ENCODE measurements at places on chromosomes 4 and X. TPM values are rescaled to one million over a fixed set of nuclear protein-coding genes. Genes with fewer than 3 reads are reported as not detected.

Gene NR0B1
- not detected for total RNA-seq

DNA sequence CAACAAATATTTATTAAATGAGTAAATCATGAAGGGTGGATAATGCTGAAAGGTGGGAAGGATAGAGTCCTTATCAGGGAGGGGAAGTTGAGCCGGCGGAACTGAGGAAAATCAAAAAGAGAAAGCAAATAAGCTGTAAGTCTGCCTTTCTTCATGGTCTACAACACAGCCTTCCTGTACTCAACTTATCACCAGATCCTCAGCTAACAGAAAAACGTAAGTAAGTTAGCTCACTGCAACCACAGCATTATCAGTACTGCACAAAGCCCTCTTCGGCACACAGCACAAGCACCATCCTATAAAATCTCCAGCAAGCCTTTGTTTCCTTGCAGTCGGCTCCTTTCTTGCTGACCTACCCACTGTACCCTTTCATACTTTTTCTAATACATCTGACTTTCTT lies 70.3 kb downstream of the CRMP1 start:
- no peak for DNase-seq

GRCh38 chr4:17521595-17521994 lies 6.6 kb downstream of the CLRN2 start:
- DNase-seq = no peak

- no peak for DNase-seq
Observed at GRCh38 chrX:12961196-12961718, 13.7 kb upstream of the TMSB4X start.

- DNase-seq = no peak
Observed at GRCh38 chr4:94588896-94589693, 137.4 kb downstream of the PDLIM5 start.

DNA sequence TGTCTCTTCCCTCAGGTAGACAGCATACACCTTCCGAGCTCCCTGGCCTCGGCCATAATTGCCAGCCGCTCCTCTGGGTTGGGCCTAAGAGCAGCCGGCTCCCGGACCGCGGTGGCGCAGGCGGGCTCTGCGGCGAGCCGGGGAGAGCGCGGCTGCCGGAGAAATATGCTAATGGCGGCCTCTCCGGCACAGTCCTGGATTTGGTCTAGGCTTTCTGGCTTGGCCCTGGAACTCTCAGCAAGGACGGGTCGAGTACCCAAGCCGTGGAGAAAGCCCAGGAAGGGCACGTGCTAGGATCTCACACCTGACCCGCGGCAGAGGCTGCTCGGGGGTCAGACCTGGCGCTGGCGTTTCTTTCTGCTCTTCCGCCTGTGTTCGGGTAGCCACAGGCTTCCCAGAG lies 18.6 kb upstream of the ZIC3 start:
- DNase-seq = no peak

- DNase-seq = no peak
Observed at GRCh38 chr4:137998666-137999429, 243.3 kb downstream of the SLC7A11 start.

DNA sequence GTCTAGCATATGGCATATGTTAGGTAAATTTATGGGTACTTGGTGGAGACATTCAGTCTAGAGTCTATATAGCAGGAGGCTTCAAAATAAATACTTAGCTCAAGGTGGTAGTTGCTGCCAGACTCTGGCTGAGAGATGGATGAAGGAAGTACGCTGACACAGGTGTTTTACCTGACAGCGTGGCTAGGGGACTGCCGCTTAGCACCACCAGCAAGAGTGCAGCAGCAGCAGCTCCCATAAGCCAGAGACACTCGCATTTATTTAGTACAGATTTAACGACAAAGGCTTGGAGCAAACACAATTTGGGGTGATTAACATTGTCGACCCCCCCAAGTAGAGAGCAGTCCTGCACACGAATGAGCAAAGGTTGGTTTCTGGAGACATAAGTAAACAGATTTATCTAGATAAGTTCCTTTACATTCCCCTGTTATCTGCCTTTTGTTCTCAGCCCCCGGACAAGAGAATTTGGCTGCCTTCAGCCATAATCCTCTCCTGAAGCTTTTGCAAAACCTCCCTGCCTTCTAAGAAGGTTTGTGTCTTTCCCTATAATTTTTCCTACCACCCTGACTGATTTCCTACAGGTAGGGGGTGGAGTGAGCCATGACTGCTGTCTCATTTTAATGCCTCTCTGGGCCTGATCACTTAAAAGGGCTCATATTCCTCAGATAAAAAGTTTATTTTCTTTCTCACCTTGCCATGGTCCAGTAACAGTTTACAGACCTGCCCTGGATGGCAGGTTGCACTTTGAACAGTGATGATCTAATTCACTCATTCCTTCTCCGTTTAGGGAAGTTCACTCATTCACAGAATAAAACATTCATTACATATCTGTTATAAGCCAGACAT lies 64.6 kb downstream of the RHOH start:
- no peak for DNase-seq

GRCh38 chr4:147769386-147769785 lies 37.5 kb downstream of the ARHGAP10 start:
- no peak for DNase-seq
